ENCODE measurements at places on chromosomes 16 and 17. TPM values are rescaled to one million over a fixed set of nuclear protein-coding genes. Genes with fewer than 3 reads are reported as not detected.

The KRTAP3-2 gene
- not detected for total RNA-seq

- DNase-seq = no peak
These were observed 581.4 kb downstream of the CDH11 start for GRCh38 chr16:64540434-64540833.

DNA sequence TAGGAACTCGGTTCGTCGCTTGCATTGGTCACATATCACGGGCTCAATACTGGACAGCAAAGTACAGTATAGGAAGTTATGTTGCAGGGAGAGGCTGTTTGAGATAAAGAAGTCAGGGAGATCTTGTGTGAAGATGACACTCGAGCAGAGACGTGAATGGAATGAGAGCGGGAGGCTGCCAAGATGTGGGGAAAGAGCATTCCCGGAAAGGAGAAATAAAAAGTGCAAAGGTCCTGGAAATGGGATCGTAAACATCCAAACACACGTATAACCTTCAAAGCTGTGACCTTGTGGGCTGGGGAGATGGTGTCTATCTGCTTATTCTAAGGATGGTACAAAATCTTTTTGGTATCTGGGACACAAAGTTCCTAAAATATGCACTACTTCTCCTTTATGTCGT lies 43.0 kb upstream of the MYOCD start:
- peak; percentile 51 for DNase-seq

- DNase-seq = no peak
These were observed 72.2 kb downstream of the RPGRIP1L start for GRCh38 chr16:53631236-53632025.

The ARL5C gene
- total RNA-seq = not detected

- DNase-seq = no peak
These were observed at the start of gene NGFR for GRCh38 chr17:49494986-49495841. NGFR (plus strand) TSS chr17:49495293; CDS start chr17:49495418, 125 bp downstream.

DNA sequence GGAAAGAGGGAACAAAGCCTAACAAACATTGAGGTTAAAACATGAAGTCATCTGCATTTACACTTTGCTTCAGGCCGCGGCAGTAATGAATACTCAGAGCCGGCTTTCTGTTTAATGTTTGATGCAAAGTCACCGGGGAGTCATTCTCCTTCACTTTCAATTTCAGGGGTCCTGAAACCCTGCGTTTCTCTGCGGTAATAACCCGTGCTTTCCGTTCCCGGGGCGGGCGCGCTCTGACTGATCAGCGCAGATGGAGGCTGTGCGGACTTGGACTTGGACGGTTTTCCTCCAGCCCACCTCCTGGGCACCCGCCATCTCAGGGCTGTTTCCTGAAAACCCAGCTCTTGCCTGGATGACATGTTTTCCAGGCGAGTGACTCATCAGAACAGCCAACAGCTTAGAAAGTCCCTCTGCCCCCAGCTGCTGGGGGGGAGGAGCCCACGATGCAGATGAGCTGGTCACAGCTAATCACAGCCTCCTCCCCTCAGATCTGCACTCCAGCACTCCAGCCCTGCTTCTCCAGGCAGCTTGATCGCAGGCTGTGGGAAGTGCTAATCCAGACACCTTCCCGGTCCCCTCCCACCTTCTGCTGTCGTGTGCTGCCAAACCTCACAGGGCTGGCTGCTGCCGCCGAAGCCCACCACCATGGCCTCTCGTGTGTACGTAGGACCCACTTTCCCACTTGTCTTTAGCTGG lies 158.6 kb upstream of the CHMP6 start:
- peak; percentile 94 for DNase-seq

GRCh38 chr16:31451681-31452351 lies 7.5 kb upstream of the ARMC5 start:
- no peak for DNase-seq

The SCARF1 gene
- total RNA-seq = 4.4 TPM

GRCh38 chr17:6994118-6994598 lies 1.7 kb upstream of the ALOX12 start:
- DNase-seq = no peak

- DNase-seq = no peak
These were observed 1.9 kb downstream of the EPN3 start for GRCh38 chr17:50534222-50534978.

DNA sequence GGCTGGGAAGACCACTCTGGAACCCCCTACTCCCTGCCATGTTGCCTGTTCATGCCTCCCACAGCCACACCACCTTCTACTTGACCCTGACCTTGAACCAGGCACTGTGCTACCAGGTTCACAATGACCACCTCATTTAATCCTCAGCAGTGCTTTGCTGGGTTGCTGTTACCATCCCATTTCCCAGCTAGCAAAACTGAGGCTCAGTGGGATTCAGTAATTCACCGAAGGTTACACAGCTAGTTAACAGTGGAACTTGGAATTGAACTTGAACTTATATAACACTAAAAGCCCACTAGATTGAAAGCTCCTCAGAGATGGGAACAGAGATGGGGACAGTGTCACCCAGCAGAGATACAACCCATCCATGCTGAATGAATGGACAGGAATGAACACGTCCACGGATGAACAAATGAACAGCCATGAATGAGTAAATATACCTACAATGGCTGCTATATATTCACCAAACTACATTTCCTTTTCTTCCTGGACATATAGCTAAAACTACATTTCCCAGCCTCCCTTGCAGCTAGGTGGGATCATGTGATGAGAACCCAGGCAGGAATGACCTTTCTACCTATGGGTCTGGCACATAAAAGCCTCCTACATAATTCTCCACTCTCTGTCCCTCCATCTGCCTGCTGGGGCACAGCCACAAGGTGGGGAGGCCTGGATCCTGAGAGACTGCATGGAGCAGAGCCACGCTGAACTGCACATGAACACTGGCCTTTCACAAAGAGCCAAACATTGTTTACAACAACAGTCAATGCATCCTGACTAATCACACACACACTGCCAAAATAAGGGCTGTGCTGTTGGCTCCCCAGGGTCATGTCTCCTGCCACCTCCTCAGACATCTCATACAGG lies 94.8 kb downstream of the RMI2 start:
- no peak for DNase-seq

- DNase-seq = no peak
These were observed 13.0 kb downstream of the EFCAB5 start for GRCh38 chr17:29954405-29954804.

The PPP1R27 gene
- total RNA-seq = 1.6 TPM

DNA sequence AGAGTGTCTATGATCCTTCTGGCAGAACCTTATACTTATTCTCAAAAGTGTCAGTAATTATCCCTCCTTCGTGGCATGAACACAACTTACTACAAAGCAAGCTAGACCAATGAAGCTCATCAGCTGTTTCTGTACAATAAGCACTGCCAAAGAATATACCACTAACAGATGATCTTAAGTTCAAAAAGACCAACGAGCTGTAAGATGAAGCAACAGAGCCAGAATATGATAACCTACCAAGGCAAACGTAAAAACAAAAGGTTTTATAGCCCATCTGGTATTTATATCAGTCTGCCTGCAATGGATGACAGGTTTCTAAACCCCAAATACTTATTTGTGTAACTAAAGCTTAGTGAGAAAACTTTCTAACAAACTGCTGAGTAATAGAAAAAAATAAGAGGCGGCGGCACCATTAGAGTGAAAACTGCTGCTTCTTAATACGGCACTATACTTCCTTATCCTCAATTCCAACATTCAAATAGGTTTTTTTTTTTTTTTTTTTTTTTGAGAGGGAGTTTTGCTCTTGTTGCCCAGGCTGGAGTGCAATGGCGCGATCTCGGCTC lies 22.1 kb downstream of the NME2 start:
- no peak for DNase-seq

GRCh38 chr16:4283441-4283840 lies 10.6 kb upstream of the TFAP4 start:
- DNase-seq = no peak

The CCL5 gene
- 0.35 TPM for total RNA-seq

The CCL8 gene
- not detected for total RNA-seq

All from uterus (tissue), 4 donors.